Keratinocyte (primary cell): ENCODE measurements at places on chromosomes 3 and 15. TPM values are rescaled to one million over a fixed set of nuclear protein-coding genes. Genes with fewer than 3 reads are reported as not detected.
A peak's percentile ranks its signal among the peaks of the same experiment; 100 is the strongest.

GRCh38 chr3:5635746-5636145 lies 448.2 kb downstream of the EDEM1 start:
- H3K27ac ChIP-seq = no peak overlapping the region
- H3K4me1 ChIP-seq = no peaks in the 10 kb centered on the region
- H3K27me3 ChIP-seq = no peaks in the 10 kb centered on the region
- no peak for DNase-seq
- no peaks in the 10 kb centered on the region for H3K36me3 ChIP-seq
- H3K4me3 ChIP-seq = no peak overlapping the region

- H3K4me3 ChIP-seq = peak overlapping the region; percentile 61
- no peaks in the 10 kb centered on the region for H3K36me3 ChIP-seq
- H3K4me1 ChIP-seq = peaks cover 40% of the 10 kb centered on the region
Observed at GRCh38 chr3:43994657-43995546, 246.8 kb upstream of the TOPAZ1 start.

GRCh38 chr3:187858041-187858440 lies 112.8 kb upstream of the BCL6 start:
- H3K4me1 ChIP-seq = peaks cover 8% of the 10 kb centered on the region
- H3K27ac ChIP-seq = no peak overlapping the region
- no peaks in the 10 kb centered on the region for H3K36me3 ChIP-seq
- no peak for DNase-seq
- H3K4me3 ChIP-seq = no peak overlapping the region

GRCh38 chr3:4826237-4827100 lies 152.8 kb upstream of the BHLHE40 start:
- H3K4me1 ChIP-seq = peaks cover 49% of the 10 kb centered on the region
- H3K27ac ChIP-seq = no peak overlapping the region
- H3K36me3 ChIP-seq = no peaks in the 10 kb centered on the region
- DNase-seq = no peak
- H3K4me3 ChIP-seq = no peak overlapping the region

DNA sequence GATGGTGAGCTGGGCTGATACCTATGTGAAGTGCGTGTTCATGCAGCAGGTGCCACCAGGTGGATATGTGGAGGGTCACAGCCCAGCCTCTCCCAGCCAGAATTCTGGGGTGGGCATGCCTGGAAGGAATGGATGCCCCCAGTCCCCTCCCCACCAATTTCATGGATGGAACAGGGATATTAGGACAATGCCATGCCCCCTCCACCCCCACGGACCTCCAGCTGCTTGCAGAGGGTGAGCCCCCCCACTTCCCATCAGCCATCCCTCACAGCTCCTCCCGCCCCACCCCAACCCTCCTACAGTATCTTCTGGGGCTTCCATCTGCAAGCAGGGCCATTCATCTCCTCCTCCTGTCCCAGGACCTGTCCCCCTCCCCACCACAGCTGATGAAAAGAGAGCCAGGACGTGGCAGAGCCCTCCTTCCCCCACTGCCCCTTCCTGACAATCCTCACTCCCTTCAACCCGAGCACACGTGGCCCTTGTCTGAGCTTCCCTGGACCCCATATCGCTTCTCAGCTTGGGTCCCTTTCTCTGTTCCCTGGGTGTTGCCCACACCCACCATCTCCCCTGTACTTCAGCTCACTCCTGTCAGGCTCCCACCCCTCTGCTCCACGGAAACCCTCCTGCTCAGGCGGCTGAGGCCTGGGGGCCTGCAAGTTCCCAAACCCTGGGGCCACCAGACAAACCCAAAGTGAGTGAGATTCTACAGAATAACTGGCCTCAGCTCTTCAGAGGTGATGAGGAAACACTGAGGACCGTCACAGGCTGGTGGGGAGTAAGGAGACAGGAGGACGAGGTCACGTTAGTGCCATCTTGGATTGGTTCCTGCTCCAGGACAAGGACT lies 2.8 kb upstream of the SEMA3G start:
- no peaks in the 10 kb centered on the region for H3K36me3 ChIP-seq
- H3K27ac ChIP-seq = no peak overlapping the region
- DNase-seq = no peak
- peaks cover 6% of the 10 kb centered on the region for H3K4me1 ChIP-seq
- H3K4me3 ChIP-seq = no peak overlapping the region
- no peaks in the 10 kb centered on the region for H3K27me3 ChIP-seq

DNA sequence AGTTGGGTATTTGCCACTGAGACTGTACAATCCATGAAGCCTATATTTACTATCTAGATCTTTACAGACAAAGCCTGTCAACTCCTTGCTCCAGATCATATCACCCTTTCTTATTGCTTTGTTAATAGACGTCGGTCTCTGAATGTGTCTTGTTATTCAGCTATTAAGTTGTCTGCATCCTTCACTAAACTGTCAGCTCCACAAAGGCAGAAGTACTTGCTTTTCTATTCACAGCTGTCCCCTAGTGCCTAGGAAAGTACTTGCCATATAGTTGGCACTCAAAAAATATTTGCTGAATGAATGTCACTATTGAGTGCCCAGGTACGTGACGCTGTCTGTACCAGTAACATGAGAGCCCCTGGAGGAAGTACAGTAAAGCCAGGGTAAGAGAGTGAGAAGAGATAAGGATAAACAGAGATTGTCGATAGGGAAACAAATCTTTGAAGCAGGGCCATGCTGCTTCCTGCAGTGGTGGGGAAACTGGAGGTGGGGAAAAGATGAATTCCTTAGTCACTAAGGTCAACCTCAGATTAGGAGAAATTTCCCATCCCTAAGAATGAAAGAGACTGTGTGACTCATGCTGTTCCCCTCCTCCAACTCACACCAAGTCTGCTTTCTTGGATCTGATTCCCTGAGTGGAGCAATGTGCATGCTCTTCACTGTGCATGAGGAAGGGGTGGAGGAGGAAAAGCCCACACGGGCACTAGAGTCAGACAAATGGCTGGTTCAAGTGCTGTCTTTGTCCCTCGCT lies 36.3 kb downstream of the PRICKLE2 start:
- H3K27ac ChIP-seq = peak overlapping the region; percentile 82
- H3K36me3 ChIP-seq = no peaks in the 10 kb centered on the region
- peaks cover 74% of the 10 kb centered on the region for H3K4me1 ChIP-seq
- no peaks in the 10 kb centered on the region for H3K27me3 ChIP-seq
- no peak overlapping the region for H3K4me3 ChIP-seq
- DNase-seq = no peak

DNA sequence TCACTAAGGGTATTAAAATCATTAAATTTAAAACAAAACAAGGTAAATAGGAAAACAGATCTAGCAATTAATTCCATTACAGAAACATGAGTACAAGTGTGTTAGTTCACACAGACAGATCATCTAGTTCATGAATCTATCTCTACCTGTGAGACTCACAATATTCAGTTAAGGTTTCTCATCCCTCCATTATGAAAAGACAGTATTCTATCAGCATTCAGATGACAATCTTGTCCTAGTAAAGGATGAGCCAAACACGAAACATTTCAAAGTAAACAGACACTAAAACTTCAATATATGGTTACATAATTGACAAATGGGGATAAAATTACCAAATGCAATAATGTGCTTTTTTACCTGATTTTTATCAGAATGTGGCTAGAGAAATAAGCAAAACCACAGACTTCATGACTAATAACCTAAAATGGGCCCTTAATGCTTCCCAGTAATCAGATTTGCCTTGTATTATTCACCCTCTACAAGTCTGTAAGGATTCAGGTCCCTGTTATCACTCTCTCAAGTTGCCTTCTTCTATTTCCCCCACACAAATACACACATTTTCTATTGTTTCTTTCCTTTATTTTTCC lies 126.8 kb downstream of the DLG1 start:
- H3K4me3 ChIP-seq = no peak overlapping the region
- no peaks in the 10 kb centered on the region for H3K27me3 ChIP-seq
- DNase-seq = no peak
- peaks cover 16% of the 10 kb centered on the region for H3K4me1 ChIP-seq
- no peak overlapping the region for H3K27ac ChIP-seq

- no peaks in the 10 kb centered on the region for H3K36me3 ChIP-seq
- no peaks in the 10 kb centered on the region for H3K27me3 ChIP-seq
- H3K4me3 ChIP-seq = no peak overlapping the region
- DNase-seq = no peak
Observed at GRCh38 chr3:178297740-178298139, 238.5 kb upstream of the KCNMB2 start.

DNA sequence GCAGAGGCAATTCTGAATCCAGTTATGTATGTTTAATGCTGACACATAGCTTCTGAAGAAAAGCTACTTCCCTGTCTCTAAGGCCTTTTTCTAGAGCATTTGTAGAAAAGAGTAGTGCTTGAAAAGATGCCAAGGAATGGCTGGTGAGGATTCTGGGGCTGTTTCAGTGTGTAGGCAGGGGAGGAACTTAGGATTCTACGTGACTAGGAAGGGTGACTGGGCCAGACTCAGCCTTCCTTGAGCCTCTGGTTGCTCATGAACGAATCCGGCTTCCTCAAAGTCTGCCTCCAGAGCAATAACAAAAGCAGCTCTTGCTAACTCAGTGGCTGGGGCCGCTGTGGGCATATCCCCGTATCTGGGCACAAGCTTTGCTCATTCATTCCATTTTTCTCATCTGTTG lies 104.8 kb upstream of the WNT5A start:
- no peak overlapping the region for H3K27ac ChIP-seq
- no peak for DNase-seq
- no peak overlapping the region for H3K4me3 ChIP-seq
- no peaks in the 10 kb centered on the region for H3K4me1 ChIP-seq
- no peaks in the 10 kb centered on the region for H3K27me3 ChIP-seq

- DNase-seq = no peak
- no peaks in the 10 kb centered on the region for H3K36me3 ChIP-seq
- H3K4me3 ChIP-seq = no peak overlapping the region
- H3K27ac ChIP-seq = no peak overlapping the region
- H3K4me1 ChIP-seq = no peaks in the 10 kb centered on the region
Observed at GRCh38 chr15:82587805-82588204, 47.5 kb upstream of the RPS17 start.

The ZNF35 gene
- polyA plus RNA-seq = 5.5 to 9.4 TPM (median 6.3 TPM) in 3 replicates

DNA sequence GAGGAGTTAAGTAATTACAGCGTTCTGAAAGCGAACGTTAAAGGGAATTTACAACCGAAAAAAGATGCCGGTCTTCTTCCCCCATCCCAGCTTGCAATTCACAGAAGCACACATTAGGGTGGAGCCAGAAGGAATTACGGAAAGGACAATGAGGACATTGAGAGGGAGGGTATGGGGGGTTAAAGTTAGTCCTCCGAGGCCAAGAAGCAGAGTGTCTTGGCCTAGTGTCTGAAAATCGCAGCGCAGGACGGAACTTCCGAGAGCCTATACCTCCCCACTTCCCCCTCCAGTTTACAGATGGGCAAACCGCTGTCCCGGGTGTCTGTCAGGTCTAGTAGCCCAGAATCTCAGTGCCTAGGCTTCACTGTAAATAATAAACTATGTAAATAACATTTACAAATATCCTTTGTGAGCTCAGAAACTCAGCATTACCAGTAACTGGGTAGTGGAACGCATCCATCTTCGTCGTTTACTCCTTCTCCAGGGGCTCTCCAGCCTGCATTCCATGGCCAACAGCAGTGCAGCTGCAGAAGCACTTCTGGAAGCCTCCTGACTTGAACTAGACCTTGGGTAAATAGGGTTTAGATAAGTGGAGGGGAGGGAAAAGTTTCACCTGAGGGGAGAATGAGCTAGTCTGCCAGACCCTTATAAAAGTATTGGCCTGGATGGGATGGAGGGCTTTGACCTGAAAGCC lies 922 bp downstream of the ADPRH start:
- H3K27me3 ChIP-seq = no peaks in the 10 kb centered on the region
- H3K4me1 ChIP-seq = peaks cover 5% of the 10 kb centered on the region
- DNase-seq = no peak
- H3K4me3 ChIP-seq = peak overlapping the region; percentile 67

DNA sequence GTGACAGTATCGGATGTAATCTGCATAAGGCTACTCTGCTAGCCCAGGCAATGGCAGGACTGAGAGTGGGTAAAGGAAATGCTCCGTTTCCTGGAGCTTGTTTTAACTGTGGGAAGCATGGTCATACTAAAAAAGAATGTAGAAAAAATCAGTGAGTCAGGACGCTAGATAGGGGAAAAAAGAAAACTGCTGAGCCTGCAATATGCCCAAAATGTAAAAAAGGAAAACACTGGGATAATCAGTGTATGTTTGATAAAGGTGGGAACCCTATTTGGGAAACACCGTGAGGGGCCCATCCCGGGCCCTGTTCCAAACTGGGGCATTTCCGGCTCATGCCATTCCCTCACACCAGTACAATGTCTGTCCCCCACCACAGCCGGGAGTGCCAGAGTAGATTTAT lies 775.8 kb downstream of the ZPLD1 start:
- H3K4me1 ChIP-seq = no peaks in the 10 kb centered on the region
- no peak overlapping the region for H3K27ac ChIP-seq
- DNase-seq = no peak
- no peaks in the 10 kb centered on the region for H3K27me3 ChIP-seq
- H3K36me3 ChIP-seq = no peaks in the 10 kb centered on the region

DNA sequence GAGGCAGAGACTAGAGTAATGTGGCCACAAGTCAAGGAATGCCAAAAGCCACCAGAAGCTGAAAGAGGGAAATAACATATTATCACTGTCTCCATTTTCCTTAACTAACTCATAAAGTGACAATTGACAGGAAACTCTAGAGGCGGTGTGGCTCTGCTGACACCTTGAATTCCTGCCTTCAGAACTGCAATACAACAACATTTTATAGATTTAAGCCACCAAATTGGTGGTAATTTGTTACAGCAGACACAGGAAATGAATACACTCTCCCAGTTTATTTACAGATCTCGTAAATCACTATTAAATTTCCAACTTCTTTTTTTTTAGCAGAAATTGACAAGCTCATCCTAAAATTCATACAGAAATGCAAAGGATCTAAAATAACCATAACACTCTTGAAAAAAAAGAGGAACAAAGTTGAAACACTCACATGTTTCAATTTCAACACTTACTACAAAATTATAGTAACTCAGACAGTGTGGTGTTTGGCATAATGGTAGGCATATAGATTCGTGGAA lies 449.9 kb downstream of the OTOL1 start:
- no peak overlapping the region for H3K4me3 ChIP-seq
- no peak overlapping the region for H3K27ac ChIP-seq
- no peaks in the 10 kb centered on the region for H3K4me1 ChIP-seq
- H3K36me3 ChIP-seq = no peaks in the 10 kb centered on the region
- no peaks in the 10 kb centered on the region for H3K27me3 ChIP-seq

The GABRB3 gene
- polyA plus RNA-seq = 0.81 to 0.86 TPM (median 0.84 TPM) in 3 replicates

GRCh38 chr3:185361920-185362319 lies 1.0 kb upstream of the MAP3K13 start:
- no peak overlapping the region for H3K4me3 ChIP-seq
- H3K27ac ChIP-seq = no peak overlapping the region
- H3K27me3 ChIP-seq = no peaks in the 10 kb centered on the region
- H3K36me3 ChIP-seq = no peaks in the 10 kb centered on the region
- no peak for DNase-seq
